ENCODE measurements at places on chromosomes 7 and 10.

DNA sequence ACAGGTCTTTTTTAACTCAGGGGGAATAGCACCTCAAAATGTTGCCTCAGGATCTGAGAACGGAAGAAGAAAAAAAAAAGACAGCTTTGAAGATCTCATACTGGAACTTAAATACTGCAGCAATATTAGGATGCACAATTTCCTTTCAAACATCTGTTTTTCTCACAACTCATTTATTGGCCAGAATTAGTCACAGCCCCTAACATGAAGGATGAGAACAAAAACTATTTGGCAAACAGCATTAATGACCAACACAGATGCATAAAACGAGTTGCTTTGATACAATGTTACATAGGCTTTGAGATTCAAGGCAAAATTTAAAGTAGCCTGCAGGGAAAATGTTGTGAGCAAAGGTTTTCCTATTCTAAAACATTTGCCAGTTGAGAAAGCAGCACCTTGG lies 36.5 kb downstream of the JMJD1C start:
- no peak for DNase-seq

GRCh38 chr10:124313374-124313773 lies 105.3 kb downstream of the OAT start:
- DNase-seq = no peak

DNA sequence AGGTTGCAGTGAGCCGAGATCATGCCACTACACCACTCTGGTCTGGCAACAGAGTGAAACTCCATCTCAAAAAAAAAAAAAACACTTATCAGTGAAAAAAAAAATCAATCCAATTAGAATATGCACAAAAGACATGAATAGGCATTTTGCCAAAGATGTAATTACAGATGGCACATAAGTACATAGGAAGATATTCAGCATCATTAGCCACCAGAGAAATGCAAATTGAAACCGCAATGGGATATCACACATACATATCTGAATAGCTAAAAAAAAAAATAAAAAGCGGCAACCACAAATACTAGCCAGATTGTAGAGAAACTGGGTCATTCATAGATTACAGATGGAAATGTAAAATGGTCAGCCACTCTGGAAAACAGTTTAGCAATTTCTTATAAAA lies 1310.8 kb downstream of the XPNPEP1 start:
- DNase-seq = no peak

GRCh38 chr10:126843299-126843934 lies 61.8 kb upstream of the DOCK1 start:
- DNase-seq = no peak

GRCh38 chr7:28142650-28143049 lies 37.9 kb downstream of the JAZF1 start:
- no peak for DNase-seq

- DNase-seq = no peak
These were observed 72.8 kb upstream of the MPP7 start for GRCh38 chr10:28375399-28376354.

DNA sequence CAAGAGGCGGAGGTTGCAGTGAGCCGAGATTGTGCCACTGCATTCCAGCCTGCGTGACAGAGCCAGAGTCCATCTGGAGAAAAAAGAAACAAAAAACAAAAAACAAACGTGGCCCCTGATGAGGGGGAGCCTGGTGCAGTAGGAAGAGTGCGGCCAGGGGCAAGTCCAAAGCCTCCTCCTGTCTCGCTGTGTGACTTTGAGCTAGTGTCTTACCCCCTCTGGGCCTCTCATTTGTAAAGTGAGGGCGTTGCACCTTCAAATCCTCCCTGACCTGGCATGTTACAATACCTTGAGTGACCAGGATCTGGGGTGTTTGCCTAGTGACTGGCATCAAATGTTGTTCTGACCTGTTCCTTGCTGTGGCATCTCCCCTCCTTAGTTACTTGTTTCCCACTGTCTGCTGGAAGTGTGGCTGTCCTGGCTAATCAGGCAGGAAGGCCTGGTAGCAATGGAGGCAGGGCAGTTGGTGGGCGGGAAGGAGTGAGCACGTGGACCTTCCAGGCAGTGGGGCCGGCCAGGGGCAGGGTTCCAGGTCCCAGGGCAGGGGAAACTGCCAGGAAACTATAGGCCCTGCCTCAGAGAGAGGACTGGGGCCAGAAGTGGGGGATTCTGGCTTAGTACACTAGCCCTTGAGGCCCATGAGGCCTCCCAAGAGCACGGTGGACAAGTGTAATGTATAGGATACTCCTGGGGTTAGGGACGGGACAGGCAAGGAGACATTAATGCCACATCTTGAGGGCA lies 24.5 kb upstream of the GOLGA7B start:
- DNase-seq = no peak
